Stimulated activated CD4-positive, alpha-beta T cell treated with anti-CD3 and anti-CD28 coated beads, Interleukin-12 subunit alpha, Interleukin-12 subunit beta, amount 100 ng/mL, for 24 hours (primary cell): ENCODE measurements at places on chromosomes 7 and 10.

DNA sequence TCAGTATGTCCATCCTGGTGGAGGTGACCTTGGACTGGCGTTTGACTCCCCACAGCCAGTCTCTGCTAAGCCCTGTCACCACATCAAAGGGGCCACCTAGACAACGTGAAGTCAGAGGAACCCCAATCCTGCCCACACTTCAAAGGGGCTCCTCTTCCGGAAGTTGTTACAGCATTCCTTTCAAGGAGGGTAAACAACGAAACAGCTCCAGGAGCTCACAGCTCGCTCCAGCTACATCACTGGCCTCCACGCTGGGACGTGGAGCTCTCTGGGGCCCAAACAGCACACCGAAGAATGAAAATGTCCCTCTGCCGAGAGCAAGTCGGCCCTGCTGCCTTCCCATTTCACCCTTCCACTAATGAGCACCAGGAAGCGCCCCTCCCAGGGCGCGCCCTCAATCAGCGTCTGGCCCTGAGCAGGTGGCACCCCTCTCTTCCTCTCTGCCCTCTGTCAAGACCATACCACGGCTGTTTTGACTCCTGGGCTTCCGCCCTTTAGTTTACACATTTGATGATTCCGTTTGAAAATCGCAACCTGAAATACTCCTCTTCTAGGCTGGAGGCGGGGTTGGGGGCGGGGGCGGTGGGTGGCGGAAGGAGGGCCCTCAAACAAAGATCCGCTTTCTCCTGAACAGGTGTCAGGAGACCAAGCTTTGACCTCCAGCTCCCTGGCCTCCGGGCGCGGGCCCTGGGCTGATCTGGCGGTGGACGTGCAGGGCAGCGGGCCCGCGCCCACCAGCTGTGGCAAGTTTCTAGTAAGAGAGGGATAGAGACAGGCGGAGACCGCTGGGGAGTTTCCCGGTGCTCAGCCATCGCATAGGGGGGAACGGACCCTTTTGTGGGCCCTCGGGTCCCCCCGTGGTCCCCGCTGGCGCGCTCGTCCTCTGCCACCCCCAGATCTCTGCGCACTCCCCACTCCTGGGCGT lies 53.1 kb upstream of the KDM7A start:
- peak; percentile 51 for DNase-seq

- DNase-seq = no peak
These were observed 40.3 kb upstream of the LHFPL3 start for GRCh38 chr7:104288137-104288536.

- no peak for DNase-seq
These were observed 100.1 kb upstream of the FGFR2 start for GRCh38 chr10:121698336-121698735.

GRCh38 chr7:20539201-20539600 lies 76.3 kb upstream of the ABCB5 start:
- no peak for DNase-seq

DNA sequence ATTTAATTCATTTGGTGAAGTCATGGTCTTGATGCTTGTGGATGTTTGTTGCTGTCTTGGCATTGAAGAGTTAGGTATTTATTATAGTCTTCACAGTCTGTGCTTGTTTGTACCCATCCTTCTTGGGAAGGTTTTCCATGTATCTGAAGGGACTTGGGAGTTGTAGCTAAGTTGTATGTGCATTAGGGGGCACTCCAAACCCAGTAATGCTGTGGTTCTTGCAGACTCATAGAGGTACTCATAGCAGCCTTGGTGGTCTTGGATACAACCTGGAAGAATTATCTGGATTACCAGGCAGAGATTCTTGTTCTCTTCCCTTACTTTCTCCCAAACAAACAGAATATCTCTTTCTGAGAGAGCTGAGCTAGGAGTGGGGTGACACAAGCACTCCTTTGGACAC lies 93.2 kb downstream of the ADCYAP1R1 start:
- DNase-seq = no peak

- DNase-seq = no peak
These were observed 32.6 kb upstream of the AGMO start for GRCh38 chr7:15594461-15594860.

GRCh38 chr10:77507291-77507880 lies 130.2 kb downstream of the KCNMA1 start:
- DNase-seq = no peak

GRCh38 chr7:35975851-35976454 lies 175.1 kb downstream of the SEPTIN7 start:
- DNase-seq = no peak

DNA sequence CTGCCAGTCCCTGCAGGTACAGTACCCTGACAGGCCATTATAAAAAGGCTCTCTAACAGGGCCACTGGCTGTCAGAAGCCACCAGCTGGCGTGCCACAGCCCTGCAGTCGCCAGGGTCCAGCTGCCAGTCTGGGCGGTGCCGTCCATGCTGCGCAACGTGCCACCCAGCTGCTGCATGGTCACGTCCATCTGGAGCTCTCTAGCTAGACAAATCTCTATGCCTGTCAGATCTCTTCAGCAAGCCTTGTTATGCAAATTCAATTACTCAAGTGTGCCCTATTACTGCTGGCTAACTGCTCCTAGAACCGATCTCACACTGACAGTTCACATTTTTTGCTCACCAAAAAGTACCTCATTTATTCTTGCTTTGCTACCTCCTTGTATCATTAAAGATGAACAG lies 75.9 kb downstream of the HIBADH start:
- no peak for DNase-seq
